ENCODE measurements at places on chromosomes 1 and 21.

- no peak for DNase-seq
These were observed 112.7 kb downstream of the HMCN1 start for GRCh38 chr1:185846672-185847444.

DNA sequence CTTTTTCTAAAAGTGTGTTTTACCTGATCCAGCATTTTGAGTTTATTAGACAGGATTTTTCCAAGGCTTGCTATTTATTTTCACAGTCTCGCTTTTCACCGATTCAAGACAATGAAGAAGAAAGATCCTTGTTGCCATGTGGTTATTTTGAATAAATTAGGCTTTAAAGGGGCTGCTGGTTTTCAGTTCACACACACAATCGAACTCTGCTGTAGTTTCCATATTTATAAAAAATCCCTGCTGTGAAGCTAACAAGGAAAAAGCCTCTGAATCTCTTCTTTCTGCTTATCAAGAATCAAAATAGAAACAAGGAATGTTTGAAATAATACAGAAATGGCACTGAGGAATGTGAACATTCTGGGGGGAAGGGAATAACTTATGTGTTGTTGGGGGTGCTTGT is 102.5 kb upstream of the KAZN start:
- DNase-seq, result no peak

DNA sequence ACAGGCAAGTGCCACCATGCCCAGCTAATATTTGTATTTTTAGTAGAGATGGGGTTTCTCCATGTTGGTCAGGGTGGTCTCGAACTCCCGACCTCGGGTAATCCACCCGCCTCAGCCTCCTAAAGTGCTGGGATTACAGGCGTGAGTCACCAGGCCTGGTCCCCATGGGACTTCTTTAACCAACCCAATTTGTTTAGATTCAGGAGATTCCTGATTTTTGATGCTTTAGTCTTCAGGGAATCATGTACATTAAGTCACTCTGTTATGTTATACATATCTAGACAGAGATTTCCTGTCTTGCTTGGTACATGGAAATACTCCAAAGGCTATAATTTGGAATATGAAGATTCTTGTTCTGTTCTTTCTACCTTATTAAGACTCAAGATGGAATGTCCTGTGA is 202.4 kb upstream of the L1TD1 start:
- no peak for DNase-seq

GRCh38 chr1:162055062-162055461 is 14.4 kb upstream of the NOS1AP start:
- no peak for DNase-seq

DNA sequence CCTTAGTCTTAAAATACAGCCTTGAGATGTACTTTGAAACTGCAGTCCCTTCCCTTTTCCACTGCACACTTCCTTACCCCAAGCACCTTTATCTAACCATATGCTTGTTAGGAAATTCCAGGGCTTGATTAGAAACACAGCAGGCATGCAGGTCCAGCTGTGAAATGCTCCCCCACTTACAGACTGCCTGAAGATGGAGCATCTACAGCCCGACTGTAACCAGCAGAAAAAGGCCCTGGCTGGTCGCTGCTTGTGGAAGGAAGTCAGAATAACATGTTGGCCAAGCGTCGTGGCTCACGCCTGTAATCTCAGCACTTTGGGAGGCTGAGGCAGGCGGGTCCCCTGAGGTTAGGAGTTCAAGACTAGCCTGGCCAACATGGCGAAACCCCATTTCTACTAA is 37.2 kb downstream of the VN1R5 start:
- DNase-seq, result no peak

GRCh38 chr1:29855561-29856160 is 619.3 kb downstream of the PTPRU start:
- no peak for DNase-seq

GRCh38 chr21:42039911-42040351 is 29.8 kb upstream of the ZBTB21 start:
- DNase-seq, result no peak

- no peak for DNase-seq
These were observed 15.0 kb upstream of the ATP1B1 start for GRCh38 chr1:169091480-169091941.

DNA sequence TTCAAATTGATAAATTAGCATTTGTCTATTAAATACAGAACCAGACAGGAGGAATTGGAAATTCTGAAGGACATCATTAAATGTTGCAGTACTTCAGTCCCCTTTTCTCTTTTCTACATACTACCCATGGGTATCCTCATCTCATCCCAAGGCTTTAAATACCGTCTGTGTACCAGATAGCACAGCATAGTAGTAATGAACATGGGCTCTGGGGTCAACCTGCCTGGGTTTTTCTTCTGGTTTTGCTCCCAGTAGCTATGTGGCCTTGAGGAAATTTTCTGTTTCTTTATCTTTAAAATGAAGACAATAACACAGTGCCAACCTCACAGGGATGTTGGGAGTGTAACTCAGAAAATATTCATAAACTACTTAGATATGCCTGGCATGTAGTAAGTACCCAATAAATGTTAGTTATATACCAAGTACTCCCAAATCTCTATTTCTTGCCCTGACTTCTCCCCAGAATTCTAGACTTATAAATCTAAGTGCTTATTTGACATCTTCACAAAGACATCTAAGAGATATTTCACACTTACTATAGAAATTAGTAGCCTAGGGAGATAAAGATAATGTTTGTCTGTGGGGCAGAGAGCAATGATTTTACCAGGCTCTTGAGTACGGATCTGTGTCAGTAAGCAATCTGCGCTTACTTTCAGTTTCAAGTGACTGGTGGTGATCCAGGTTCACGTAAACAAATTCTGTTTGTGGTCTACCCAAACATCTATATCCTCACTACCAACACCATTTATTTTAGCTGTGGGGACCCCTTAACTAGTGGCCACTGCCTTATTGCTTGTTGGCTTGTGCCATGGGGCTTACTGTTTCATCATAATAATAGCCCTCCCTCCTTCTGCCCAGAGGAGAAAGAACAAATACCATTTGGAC is 37.3 kb downstream of the VANGL2 start:
- no peak for DNase-seq

- DNase-seq, result no peak
These were observed 20.7 kb upstream of the MX1 start for GRCh38 chr21:41405321-41405720.

DNA sequence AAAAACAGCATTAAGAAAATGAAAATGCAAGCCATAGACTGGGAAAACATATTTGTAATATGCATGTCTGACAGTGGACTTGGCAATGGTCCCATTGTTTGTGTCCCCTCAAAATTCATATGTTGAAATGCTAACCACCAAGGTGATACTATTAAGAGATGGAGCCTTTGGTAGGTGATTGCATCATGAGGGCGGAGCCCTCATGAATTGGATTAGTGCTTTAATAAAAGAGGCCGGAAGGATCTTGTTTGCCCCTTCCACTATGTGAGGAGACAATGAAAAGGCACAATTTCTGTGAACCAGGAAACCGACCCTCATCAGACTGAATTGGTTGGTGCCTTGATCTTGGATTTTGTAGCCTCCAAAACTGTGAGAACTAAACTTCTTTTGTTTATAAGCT is 232.3 kb downstream of the GPR52 start:
- no peak for DNase-seq

- DNase-seq, result no peak
These were observed 4.2 kb downstream of the GPR25 start for GRCh38 chr1:200877010-200877409.

GRCh38 chr1:7012461-7012924 is 227.2 kb downstream of the CAMTA1 start:
- no peak for DNase-seq

DNA sequence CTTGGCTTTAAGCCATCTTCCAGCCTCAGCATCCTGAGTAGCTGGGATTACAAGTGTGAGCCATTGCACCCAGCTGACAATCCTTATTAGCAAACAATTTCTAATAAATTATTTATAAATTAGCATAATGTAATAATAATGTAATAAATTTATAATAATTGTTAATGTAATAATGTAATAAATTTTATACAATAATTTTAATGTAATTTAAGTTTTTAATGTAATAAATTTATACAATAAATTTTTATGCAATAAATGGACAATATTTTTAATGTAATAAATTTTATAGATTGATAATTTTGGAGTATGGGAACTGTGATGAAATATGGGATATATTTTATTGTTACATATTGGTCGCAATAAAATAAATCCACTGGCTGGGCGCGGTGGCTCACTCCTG is 1457.5 kb downstream of the KCNT2 start:
- no peak for DNase-seq

GRCh38 chr1:28297826-28298225 is 31.0 kb upstream of the MED18 start:
- no peak for DNase-seq

- DNase-seq, result no peak
These were observed 79.8 kb upstream of the HMCN1 start for GRCh38 chr1:185654199-185654951.

DNA sequence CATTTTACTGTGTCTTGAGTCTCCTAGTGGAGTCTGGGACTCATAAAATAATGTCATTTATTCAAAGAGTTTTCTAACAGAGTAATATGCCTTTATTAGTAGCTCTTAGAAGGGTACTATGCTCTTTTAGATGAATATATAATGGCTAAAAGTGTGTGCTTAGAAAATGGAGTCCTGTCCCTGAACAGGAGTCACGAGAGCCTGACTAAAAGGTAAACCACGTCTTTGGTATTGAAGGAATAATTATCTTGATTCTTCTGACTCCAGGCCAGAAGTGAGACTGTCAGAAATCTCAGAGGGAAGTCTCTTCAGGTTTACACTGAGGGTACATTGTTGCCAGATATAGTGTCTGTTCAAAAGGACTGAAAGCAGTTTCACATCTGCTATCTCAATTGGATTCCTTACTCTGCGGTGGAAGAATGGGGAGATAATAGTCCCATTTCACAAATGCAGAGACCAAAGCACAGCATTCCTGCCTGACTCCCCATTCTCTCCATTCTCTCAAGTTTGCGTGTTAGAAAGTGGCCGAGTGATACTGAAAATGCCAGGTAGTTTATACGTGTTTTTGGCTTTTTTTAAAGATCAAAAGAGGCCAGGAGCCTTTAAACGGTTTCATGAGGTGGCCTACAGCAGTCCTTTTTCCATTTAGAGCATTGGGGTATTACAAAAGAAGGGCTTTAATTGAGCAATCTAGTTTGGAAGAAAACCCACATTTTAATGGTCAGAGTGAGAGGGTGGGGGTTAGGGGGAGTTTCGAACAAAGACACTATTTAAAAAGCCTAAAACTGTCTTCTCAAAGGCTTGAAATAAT is 176.6 kb downstream of the VPS13D start:
- DNase-seq, result no peak

- DNase-seq, result no peak
These were observed 40.5 kb downstream of the DISC1 start for GRCh38 chr1:231666937-231667608.

DNA sequence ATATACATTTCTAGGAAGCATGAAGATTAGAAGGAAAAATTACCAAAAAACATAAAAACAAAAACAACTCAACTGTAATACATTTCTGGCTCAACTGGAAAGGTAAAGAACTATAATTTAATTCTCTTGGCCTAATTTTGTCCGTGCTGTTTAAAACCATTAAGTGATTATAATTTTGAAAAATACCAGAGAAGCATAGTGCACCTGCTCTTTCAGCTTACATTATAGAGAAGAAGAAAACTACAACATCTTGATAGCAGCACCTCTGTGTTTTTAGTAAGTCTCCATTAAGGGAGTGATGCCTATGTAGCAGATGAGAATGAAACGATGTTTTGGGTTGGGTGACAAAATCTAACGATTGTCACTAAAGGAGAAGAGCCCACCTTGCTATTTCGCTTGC is 19.3 kb upstream of the MAN1A2 start:
- DNase-seq, result no peak

DNA sequence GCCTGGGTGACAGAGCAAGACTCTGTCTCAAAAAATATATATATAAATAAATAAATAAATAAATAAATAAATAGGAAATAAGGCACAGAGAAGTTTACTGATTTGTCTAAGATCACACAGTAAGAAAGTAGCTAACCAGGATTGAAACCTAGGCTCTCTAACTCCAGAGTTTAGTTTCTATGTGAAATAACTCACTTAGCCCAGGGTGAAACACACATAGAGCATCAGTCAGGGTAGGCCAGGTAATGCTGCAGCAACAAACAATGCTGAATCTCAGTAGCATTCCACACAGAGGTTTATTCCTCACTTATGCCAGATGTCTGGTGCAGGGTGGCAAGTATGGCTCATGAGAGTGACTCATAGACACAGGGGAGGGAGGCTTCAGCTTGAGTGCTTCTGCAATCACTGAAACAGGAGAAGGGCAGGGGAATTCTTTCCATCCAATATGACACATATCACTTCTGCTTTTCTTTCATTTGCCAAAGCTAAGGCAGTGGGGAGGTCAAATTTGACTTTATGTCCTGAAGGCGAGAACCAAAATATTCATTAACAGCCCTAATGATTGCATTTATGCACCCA is 37.1 kb upstream of the KANK4 start:
- no peak for DNase-seq

DNA sequence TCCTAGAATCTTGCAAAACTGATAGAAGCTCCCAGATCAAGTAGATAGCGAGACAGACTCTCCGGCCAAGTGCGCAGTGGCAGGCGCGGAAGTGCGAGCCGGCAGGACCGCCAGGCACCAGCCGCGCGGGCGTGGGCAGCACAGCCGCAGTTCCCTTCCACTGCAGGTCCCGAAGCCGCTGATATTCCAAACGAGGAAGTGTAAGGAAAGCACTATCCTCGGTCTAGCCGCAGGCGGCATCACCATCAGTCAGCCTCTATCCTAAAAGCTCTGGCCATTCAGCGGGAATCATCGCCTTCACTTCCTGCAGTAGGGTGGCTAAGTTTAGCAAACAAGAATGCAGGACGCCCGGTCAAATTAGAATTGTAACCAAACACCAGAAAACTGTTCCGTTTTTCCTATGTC is 710 bp downstream of the GLRX2 start:
- no peak for DNase-seq

GRCh38 chr1:171134204-171134923 is 43.7 kb downstream of the FMO3 start:
- DNase-seq, result no peak

DNA sequence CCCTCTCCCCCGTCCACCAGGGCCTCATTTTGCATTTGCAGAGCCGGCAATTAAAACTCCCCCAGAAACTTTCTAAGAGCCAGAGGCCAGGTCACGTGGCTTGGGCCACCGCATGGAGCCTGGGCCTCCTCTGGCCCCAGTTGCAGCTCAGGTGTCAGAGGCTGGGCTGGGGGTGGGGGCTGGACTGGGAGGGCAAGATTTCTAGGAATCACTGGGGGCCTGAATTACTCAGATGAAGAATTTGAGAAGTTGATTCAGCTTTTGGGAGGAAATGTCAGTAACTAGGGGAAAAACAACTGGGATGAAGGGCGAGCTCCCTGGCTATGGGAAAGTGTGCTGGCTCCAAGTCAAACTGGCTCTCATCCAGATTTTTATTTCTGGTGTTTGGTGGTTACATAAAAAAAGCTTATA is 151.0 kb downstream of the CDC7 start:
- DNase-seq, result no peak

- no peak for DNase-seq
These were observed 170.1 kb downstream of the TRIM33 start for GRCh38 chr1:114340892-114341291.

DNA sequence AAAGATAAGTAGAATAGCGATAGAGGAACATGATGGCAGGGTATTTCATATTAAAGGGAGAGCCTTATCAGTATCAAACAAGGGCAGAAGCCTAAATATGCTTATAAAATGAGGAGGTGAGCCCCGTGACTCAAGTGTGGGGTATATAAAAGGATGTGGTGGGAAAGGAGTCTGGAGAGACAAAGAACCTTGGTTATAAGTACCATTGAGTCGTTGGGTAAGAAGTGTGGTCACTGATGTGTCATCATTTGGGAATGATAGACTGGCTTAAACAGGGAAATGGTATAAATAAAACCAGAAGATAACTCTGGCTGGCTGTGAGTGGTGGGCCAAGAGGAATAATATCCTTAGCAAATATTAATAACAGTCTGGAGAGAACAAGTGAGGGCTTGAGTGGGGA is 10.9 kb upstream of the CD5L start:
- no peak for DNase-seq

All from stimulated activated CD8-positive, alpha-beta memory T cell treated with anti-CD3 and anti-CD28 coated beads, Interleukin-12 subunit alpha, Interleukin-12 subunit beta, amount 100 ng/mL, for 1 hour (primary cell).